ENCODE measurements at places on chromosomes 11 and 22.

- DNase-seq, result no peak
These were observed 139.5 kb upstream of the C11orf58 start for GRCh38 chr11:16598906-16599305.

DNA sequence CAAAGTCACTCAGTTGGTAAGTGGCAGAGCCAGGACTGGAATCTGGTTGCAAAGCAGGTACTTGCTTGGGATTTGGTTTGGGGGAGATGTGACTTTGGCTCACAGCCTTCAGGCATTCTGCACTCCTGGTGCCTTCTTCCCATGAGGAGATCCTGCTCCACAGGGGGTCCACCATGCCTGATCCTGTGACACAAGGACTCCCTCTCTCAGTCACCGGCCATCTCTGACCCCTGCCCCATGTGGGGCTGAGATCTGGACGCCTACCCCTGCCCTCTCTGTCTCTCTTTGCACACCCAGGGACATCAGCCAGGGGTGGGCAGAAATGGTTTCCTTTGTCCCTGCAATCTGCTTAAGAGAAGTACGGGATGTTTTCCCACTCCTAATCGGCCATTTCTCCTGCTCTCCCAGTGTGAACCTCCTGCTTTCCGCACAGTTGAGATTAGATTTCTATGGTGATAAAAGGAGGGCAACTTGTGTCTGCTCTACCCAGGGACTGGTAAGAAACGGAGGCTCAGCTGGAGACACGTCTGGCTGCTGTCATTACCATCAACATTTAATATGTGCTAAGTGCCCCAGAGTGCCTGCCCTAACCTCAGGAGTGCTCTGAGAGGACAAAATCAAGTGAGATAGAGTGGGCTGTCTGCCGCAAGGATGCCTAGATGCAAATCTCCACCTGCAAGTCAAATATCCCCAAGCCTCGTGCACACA is 11.1 kb upstream of the FXYD6 start:
- no peak for DNase-seq

GRCh38 chr11:3866206-3866605 is 10.7 kb downstream of the STIM1 start:
- DNase-seq, result no peak

DNA sequence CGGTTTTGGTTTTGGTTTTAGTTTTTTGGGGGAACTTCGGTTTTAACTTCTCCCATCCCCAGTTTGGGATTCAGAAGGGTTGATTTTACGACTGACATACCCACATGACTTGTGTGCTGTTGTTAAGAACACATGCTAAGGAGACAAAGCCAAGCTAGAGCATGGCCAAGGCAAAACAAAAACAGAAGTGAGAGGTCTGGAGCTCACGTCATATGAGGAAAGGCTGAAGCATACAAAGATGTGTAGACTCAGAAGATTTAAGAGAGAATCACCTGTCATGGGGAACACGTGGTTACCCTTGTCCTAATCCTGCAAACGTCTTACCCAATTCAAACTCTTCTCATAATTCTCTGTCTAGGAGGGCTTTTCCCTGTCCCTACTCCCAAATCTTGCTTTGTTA is 465.0 kb downstream of the FAM181B start:
- no peak for DNase-seq

DNA sequence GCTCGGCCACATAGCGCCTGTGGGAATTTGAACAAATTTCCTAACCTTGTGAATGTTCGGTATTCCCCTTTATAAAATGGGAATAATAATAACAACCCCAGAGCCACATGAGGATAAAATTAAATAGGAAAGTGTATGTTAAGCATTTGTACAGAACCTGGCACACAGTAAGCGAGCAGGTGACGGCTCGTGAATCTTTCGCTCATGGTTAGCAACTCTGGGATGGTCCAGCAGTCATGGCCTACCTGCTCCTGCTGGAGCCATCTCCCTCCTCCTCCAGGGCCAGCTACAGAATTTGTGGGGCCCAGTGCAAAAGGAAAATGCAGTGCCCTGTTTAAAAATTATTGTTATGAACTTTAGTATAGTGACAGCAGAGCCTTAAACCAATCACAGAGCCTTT is 88.5 kb upstream of the CSNK2A3 start:
- no peak for DNase-seq

DNA sequence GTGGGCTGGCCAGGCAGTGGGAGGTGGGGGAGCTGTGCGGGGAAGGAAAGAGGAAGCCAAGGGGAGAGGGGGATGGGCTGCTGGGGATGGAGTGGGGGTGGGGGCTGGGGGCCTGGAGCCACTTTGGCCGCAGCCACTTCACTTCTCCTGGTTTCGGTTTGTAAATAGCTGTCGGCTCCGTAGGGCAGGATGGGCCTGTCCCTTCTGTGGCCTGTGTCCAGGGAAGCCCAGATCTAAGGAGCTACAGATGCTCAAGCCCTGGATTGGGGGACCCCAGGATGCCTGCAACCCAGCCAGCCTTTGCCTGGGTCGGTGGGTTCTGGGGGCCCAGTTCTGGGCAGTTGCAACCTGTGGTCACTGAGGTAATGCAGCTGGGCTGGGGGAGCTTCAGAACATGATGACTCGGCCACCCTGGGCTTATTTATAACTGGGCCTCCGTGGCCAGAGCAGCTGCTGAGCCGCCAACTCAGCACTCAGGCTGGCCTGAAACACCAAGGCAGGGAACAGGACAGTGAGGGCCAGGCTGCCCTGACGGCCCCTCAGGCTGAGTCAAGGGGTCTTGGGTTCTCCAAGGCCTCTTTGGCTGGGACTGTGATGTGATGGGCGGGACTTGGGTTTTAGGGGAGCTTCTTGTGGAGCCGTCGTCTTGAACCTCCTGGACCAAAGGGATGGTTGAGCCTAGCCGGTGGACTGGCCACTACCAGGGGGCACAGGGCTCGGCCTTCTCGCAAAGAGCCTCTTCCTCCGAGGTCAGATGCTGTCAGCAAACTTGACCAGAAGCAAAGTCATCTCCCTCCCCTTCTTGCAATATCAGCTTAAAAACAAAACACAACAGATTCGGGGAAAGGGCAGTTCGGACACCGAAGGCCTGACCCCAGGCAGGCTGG is 15.0 kb upstream of the SLC39A13 start:
- DNase-seq, result no peak

DNA sequence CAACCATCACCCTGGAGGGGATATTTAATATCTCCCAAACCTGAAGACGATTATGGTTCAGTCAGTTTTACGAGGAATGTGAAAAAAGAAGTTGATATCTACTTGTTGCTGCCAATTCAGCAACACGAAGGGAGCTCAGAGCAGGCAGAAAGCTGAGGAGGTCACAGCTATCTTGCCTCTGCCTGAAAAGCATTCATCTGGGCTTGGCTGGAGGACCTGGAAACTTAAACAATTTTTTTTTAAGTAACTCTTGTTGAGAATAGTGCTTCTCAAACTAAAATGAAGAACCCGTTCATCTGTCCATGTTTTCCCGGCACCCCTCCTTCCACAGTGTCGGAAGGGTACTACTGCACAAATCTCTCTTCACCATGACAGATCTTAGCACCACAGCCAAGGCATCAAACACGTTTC is 98.9 kb downstream of the MICAL3 start:
- DNase-seq, result no peak

- no peak for DNase-seq
These were observed 21.4 kb upstream of the RASL10A start for GRCh38 chr22:29336751-29337490.

GRCh38 chr11:68297812-68298658 is 14.4 kb upstream of the LRP5 start:
- peak; percentile 58 for DNase-seq

DNA sequence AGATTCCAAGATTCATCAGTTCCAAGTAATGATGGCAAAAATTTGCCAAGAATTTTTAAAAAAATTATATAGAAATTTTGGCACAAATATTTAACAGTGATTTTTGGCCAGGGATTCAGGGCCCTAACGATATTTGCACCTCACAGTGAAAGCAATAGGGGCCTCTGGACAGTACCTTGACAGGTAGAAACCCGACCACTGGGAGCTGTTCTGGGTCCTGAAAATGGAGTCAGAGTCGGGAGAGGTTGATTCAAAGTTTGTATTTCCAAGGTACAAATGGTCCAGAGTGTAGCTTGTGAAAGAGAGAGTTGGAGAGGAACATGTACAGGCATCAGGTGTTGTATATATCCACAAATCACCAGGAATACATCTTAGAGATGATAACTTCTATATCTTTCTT is 41.6 kb downstream of the MRGPRX2 start:
- DNase-seq, result no peak

- no peak for DNase-seq
These were observed 186.8 kb upstream of the SESN3 start for GRCh38 chr11:95417832-95418231.

DNA sequence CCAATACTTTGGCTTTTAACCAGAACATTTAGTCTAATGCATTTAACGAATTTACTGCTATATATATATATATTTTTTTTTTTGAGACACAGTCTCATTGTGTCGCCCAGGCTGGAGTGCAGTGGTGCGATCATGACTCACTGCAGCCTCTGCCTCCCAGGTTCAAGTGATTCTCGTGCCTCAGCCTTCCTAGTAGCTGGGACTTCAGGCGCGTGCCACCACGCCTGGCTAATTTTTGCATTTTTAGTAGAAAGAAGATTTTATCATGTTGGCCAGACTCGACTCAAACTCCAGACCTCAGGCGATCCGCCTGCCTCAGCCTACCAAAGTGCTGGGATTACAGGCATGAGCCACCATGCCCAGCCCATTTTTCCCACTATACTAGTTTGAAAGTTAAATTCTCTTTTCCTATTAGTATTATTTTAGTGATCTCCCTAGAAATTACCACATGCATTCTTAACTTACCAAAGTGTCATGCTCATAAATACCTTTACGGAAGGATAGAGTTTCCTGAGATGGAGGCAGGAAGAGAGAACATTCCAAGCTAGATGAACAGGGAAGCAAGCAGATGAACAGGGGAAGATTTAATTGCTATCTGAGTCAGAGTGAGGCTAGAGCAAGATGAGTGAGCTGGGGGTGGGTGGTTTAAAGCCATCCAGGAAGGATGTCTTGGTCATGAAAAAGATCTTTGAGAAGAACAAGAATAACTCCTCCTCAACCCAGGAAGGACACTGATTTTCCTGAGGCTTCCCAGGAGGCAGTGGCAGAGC is 4.4 kb upstream of the PGAP2 start:
- no peak for DNase-seq

DNA sequence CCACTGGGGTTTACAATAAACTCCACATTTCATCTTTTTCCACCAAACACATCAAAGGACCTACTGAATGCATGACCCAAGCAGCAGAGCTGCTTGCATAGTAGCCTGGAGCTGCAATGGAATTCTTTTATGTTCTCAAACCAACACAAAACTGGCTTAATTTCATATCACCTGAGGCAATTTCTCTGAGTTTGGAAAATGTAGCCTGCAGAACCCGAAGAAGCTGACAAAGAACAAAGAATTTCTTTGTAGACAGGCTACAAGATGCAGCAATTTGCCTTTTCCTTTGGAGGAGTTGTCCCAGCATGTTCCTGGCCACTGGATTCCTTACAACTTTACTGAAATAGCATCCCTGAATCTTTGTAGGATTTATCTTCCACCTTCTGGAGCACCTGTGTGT is 5.5 kb upstream of the TECTA start:
- DNase-seq, result no peak

- peak; percentile 56 for DNase-seq
These were observed 4.3 kb upstream of the PHLDA2 start for GRCh38 chr11:2933375-2934020.

DNA sequence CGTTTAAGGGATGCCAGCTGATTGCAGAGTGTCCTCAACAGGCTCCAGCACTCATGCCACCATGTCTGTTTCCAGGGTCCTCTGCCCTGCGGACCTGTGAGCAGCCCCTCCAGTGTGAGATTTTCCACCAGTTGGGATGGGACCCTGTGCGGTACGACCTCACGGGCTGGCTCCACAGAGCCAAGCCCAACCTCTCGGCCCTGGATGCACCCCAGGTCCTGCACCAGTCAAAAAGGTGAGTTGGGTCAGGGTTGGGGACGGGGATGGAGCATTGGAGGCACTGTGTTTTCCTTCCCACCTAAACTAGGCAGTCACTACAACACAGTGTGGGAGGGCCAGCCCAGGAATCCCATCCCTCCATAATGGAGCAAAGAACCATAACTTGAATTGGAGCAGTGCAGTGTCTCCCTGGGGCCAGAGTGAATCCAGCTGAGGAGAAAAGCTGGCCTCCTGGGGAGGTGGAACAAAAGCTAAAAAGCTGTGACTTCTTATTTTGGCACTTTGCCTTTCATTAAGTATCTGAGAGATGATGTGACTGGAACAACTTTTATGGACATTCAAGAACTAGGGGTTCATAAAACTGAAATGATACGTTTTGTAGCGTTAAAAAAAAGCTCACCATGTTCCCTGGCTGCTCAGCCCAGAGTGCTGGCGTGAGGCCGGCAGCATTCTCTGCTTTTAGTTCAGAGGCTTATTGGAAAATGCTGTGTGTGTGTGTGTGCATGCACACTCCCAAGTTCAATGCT is 101.8 kb downstream of the MYO18B start:
- DNase-seq, result no peak

DNA sequence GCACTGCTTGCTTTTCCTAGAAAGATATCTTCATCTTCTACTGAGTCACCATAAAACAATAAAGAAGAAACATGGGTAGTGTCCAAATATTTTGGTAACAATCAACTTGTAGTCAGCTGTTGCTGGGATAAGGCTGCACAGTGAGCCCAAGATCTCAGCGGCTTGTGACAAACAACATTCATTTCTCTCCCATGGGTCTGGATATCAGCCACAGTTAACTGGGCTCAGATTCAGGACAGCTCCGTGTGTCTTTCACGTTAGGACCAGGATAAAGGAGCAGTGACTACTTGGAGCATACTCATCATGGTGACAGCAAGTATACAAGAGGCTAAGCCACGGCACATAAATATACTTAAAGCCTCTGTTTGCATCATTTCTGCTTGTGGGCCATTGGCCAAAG is 27.9 kb upstream of the GRK3 start:
- no peak for DNase-seq

DNA sequence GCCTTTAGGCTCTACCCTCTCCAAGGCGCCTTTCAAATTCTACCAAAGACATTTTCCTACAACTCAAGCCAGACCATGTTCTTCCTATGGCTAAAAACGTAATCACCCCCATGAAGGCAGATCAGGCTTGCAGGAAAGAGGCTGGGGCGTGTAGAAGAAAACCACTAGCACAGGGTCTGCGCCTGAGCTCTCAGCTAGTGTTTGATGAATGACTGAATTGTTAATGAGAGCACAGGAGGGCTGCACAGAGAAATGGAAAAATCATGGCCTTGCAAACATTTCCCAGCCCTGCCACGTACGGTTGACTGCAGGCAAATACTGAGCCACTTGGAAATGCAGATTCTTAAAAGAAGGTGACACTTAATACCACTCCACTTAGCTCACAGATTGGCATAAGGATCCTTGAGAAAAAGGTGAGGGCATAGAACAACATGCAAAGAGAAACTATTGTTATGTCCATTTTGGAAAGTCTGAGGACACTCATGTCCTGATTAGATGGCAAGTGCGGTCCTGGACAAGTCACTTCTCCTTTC is 148.6 kb downstream of the NXPE2 start:
- DNase-seq, result no peak

DNA sequence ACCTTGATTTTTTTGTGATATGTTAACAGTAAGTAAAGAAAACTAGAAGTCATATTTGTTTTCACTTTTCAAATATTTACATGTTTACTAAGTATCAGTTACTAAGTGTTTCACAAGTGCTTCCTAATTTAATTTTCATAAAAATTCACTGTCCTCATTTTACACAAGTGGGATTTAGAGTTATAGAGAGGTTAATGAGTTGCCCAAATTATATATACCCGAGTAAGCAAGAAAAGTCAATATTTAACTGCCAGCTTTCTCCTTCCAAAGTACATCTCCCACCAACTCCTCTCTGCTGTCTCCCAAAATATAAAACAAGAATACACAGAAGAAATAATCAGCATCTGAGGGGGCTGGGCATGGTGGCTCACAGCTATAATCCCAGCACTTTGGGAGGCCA is 896.7 kb upstream of the ANO3 start:
- no peak for DNase-seq

GRCh38 chr11:46250745-46251052 is 26.8 kb upstream of the CREB3L1 start:
- DNase-seq, result no peak
